ENCODE measurements at places on chromosomes 13 and 19. TPM values are rescaled to one million over a fixed set of nuclear protein-coding genes. Genes with fewer than 3 reads are reported as not detected.

GRK1 gene
- not detected for total RNA-seq

MISP3 gene
- total RNA-seq, result 1.3 TPM

TRPC4 gene
- 0.15 TPM for total RNA-seq

ZNF208 gene
- total RNA-seq, result 1.4 TPM

C19orf67 gene
- total RNA-seq, result not detected

Measured in renal cortical epithelial cell (primary cell).